ENCODE measurements at places on chromosomes 7 and 10.

DNA sequence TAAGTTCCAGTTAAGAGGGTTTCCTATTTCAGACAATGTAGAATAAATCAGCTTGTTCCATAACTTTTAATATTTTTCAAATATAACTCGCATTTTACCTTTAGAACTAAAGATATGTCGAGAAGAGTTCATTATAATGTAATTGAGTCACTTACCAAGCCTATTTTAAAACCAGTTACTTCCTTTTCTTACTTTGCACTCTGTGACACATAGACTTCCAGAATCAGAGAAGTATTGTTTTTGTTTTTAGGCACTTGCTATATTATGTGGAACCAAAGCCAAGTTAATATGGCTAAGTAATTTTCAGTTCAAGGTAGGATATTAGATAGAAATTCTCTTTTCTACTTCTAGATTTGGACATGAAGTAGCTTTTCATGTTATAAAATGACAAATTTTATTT, 182.7 kb upstream of the PRPS1L1 start:
- DNase-seq, result no peak

DNA sequence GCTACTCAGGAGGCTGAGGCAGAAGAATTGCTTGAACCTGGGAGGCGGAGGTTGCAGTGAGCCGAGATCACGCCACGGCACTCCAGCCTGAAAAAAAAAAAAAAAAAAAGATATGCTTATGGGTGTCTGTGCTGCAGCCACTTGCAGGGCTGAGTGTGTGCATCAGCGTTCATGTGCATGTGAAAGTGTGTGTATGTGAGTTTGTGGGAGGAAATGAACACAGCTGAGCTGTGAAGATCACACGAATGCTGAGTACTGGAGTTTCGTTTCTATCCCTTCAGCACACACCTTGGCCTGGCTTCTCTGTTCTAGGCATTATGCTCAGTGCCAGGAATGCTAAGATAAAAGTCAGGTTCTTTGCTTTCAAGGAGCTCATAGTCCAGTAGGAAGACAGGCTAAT, 12.0 kb upstream of the SVOPL start:
- DNase-seq, result no peak

DNA sequence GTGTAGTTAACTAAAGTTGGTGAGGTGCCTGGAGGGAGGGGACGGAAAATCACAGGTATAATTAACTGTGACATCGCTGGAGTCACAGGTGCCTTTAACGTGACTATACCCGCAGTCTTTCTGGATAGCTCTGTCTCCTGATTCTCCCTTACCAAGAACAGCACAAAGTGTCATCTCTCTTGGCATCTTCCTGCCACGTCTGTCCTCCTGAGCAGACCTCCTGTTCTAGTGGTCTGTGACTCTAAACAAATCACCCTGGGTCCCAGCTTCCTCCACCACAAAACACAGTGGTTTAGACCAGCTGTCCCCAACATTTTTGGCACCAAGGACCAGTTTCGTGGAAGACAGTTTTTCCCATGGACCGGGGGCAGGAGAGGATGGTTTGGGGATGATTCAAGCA, 90.5 kb downstream of the CALN1 start:
- no peak for DNase-seq

GRCh38 chr7:87000344-87000743, 59.1 kb downstream of the ELAPOR2 start:
- DNase-seq, result no peak

DNA sequence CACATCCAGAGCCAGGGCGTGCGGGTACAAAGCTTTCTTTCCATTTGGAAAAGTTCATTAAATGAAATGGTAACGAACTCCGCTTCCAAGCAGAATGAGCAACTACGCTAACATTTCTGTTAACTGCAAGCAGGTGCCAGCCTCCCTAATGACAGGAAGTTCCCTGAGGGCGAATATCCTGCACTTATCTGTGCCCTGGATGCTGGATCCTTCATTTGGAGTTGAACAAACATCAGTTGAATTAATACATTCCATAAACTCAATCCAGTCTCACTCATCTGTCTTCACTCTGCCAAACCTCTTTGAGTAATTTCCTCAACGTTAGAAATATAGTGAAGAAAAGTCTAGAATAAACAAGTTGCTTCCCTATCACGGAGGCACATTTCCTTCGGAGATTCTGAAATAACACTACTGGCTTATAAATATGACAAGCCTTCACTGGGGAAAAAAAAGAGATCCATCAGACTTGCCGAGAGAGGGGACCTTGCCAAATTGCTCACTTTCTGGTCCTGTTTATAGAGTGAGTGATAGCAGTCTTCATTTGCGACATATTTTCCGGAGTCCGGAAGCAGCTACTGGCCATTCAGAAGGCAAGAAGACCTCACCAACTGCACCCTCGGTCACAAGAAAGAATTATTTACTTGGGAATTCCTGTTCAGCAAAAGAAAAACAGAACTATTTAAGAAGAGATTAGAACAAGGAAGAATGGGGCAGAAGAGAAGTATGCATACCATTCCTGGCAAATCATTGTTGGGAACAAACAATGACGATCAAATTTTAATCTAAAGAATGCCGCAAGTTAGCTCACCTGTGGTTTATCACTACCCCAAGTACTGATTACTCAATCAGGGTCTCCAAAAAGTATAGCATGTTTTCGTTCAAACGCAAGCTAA, 196.4 kb downstream of the FAM107B start:
- DNase-seq, result no peak

- no peak for DNase-seq
Measured at GRCh38 chr7:76506081-76506440, 4.3 kb upstream of the UPK3B start.

DNA sequence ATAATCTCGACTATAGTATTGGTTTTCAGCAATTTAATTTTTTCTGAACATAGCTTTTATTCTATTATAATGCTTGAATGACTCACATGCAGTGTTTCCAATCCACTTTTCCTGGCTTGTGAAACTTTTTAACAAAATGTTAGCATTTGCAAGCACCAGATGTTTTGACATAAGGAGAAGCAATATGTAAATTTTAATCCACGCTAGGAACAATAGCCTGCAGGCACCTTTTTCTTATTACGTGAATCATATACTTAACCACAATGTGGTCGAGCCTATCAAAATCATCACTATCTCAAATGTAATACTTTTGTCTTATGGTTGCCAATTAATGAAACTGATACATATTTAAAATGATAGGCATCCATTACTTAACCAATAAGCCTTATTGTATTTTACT, 97.1 kb downstream of the TFEC start:
- no peak for DNase-seq

DNA sequence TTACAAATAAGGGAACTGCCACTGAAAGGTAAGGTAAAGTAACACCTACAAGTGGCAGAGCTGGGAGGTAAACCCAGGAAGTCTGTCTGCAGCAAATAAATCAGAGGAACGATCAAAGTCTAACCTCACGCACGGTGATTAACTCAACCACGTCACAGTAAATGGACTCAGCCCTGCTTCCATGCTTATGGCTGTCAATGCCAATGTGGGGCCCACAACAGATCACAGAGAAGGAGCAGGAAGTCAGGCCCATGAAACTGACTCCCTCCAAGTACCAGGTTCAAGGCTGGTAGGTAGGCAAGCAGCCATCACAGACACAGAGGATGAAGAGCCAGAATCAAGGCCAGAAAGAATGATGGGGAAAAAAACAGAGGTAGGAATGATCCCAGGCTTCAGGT, 38.0 kb upstream of the ACSL5 start:
- no peak for DNase-seq

- DNase-seq, result no peak
Measured at GRCh38 chr7:156140896-156141295, 328.6 kb upstream of the SHH start.

DNA sequence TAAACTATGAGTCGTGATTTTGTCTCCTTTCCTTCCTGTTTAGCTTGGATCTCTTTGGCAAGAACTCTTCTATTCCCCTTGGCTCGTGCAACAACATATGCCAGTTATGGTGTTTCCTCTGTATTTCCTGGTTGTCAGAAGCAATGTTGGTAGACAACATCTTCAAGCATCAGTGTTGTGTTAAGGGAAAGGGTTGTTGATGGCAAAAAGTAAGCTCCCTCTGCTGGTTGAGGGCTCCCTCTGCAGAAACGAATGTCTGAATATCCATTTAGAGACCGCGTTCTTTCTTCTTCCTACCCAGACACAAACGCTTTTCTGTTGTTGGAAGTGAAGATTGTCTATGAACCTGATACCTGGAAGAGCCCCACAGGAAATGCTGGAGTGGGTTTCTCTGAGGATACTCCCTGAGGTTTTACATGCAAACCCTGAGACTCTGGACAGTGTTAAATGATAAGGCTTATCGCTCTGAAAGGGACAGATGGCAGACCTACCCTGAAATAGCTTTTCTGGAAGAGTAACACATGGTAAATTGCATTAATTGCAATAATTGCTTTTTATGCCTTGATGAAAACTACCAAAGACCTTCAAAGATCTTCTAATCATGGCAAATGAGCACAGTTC, 23.5 kb upstream of the C1QL3 start:
- no peak for DNase-seq

GRCh38 chr10:66228887-66229286, 696.9 kb upstream of the LRRTM3 start:
- no peak for DNase-seq

DNA sequence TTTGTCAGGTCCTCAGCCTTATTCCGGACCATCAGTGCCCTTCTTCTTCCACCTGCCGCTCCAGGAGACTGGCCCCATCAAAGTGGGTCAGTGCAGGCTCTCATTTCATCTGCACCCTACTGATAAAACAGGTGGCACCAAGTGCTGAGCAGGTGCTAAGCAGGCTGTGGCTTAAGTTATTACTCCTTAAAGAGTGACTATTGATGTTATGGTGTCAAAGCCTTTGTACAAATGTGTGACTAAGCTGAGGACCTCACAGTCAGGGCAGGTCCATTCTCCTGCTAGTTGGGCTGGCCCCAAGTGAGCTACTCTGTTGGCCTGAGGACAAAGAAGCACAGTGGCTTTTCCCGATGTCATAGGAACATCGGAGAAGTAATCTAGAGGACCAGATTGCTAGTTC, 11.2 kb upstream of the CALD1 start:
- DNase-seq, result no peak

DNA sequence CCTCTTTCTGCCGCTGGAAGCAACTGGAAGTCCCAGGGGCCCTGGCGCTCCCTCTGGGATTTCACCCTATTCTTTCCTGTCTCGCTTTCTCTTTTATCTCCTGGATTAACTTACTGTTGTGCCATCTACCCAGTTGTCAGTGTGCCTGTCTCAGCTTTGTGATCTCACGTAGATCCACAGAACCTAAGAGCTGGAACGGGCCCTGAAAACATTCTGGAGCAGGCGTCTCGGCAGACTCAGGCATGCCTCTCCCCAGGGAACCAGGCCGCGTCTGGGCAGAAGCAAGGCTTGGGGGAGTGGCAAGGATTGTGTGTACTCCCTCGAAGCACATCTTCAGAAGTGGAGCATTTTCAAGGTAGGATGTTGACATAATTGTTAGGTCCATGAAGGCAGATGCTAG, 87.2 kb downstream of the KCNMA1 start:
- no peak for DNase-seq

- no peak for DNase-seq
Measured at GRCh38 chr10:72321248-72322029, 33.3 kb downstream of the DNAJB12 start.

DNA sequence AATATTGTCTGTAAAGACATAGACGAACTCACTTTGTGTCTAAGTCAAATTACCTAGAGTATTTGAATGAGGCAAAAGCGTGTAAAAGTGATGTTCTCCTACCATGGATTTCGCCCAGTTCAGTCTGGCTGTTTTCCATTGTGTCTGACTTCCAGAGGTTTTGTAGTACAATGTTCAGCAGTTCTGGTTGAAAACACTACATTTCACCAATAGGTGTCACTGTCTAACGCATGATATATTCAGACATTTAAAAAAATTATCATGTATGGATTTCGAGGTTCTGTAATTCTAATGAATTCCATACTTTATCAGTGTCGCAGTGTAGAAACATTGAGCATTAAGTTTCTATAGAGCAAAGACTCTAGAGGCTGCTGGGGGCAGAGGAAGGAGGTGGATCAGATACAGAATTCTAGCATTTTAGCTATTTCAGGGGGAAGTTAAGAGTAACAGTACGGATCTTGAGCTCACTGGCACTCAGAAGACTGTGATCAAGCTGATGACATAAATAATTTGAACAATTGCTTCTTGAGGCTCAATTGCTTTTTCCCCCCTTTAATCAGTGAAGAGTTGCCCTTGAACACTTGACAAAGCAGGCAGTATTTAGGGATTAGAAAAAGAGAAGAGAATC, 196.9 kb upstream of the RHOBTB1 start:
- no peak for DNase-seq

DNA sequence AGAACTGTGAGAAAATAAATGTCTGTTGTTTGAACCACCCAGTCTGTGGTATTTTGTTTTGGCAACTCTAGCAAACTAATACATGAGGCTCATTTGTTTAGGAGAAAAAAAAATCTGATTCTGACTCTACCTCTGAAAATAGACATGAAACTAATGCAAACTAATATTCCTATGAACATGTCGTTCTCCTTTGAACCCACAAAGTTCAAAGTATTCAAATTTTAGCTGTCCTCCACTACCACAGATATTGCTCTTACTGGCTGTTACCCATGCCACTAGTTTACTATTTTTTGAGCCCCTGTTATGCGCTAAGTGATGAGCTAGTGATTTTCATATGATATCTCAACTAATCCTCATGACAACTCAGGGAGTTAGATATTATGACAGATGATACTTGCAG, 58.8 kb upstream of the ZNF804B start:
- DNase-seq, result no peak

DNA sequence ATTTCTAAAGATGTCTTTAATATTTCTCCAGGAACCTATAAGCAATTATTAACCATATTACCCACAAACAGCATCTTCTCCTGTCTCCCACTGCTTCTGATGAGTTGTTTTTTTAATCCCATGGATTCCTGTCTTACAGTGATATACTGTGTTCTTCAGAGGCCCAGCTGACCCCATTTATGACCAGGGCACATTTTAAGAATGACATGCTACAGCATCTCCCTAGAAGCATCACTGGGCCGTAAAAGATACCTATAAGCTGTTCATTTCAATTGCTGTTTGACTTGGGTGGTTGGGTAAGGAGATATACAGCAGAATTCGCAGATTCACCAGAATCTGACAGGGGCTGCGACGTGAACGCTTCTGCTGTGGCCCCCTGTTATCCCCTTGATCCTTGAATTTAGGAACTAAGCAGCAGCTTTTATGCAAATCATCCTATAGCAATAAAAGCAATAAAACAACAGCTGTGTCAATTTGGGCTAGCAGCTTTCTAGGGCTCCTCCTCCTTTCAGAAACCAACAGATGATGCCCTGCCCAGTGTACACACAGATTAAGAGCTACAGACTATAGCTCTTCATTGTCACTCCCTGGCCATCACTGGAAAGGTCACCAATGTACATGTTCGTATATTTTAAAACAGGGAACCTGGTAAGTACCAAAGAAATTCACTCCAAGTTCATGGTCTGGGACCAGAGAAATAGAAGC, 86.8 kb downstream of the CPEB3 start:
- no peak for DNase-seq
